ENCODE measurements at places on chromosomes 6 and 20.
A peak's percentile ranks its signal among the peaks of the same experiment; 100 is the strongest.

DNA sequence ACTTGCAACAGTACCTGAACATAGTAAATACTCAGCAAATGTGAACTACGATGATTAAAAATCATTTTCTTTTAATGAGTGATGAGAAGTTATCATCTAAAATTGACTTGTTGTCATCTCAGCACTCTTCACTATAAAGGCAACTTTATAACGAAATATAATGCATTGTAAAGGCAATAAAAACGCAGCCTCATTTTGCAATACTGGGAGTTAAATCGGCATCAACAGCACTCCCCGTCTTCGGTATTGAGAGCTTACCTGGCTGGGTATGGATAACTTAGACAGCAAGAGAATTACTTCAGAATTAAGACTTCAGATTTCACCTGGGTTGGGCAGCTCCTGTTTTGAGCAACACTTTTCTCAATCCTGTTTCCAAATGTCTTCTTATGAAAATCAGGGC lies 20.8 kb downstream of the NKX2-2 start:
- DNase-seq = no peak

- DNase-seq = no peak
Measured at GRCh38 chr6:158628542-158628941, 16.0 kb downstream of the DYNLT1 start.

GRCh38 chr6:137001299-137001976 lies 43.3 kb downstream of the IL20RA start:
- DNase-seq = no peak

- peak; percentile 46 for DNase-seq
Measured at GRCh38 chr6:37134396-37135191, 35.4 kb upstream of the PIM1 start.

DNA sequence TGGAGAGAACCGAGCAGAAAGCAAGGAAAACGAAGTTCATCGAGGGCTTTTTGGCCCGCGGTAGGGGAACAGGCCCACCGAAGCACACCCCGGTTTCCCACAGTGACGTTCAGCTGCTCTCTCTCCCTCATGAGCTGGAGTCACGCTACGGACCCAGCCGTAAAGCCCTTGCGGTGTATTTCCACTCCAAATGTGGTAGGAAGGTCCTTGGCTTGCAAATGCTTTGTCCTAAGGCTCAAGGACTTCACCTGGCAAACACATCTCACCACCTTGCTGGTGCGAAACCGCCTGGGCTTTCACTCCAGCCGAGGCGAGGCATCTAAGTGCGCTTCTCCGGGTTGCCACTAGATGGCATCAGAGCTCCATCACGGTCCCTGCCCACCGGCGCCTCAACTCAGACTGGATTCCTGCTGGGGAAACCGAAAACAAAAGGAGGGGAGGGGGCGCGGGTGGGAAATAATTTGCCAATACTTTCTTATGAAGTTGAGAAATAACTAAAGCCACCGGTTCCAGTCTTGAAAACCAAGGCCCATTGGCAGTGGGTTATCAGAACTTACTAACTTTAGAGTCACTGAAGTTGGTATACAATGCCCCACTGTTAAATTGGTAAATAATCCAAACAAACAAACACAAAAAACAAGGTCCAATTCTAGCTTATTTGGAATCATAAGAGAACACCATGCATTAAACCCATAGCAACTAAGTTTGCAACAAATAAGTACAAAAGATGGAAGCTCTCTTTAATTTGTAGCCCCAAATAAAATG lies 13.4 kb upstream of the FOXC1 start:
- peak; percentile 68 for DNase-seq

- DNase-seq = no peak
Measured at GRCh38 chr6:145729887-145730286, 5.4 kb downstream of the EPM2A start.

DNA sequence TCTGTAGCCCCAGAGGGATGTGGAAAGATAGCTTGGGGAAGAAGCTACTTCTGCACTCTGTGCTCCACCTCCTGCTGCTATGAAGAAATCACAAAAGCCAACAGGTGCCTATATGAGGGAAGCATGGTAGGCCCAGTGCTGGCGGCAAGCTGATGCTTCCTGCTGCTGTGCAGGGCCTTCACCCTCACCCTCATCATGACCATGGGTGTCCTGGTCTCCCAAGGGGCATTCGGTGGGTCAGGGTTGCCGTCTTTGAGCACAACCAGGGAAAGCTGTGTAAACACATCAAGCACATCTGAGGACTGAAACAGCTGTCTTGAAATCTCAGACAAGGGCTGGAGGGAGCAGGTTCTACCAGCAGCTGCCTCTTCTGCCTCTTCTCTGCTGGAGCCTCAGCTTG lies 184.0 kb downstream of the FNDC1 start:
- no peak for DNase-seq

DNA sequence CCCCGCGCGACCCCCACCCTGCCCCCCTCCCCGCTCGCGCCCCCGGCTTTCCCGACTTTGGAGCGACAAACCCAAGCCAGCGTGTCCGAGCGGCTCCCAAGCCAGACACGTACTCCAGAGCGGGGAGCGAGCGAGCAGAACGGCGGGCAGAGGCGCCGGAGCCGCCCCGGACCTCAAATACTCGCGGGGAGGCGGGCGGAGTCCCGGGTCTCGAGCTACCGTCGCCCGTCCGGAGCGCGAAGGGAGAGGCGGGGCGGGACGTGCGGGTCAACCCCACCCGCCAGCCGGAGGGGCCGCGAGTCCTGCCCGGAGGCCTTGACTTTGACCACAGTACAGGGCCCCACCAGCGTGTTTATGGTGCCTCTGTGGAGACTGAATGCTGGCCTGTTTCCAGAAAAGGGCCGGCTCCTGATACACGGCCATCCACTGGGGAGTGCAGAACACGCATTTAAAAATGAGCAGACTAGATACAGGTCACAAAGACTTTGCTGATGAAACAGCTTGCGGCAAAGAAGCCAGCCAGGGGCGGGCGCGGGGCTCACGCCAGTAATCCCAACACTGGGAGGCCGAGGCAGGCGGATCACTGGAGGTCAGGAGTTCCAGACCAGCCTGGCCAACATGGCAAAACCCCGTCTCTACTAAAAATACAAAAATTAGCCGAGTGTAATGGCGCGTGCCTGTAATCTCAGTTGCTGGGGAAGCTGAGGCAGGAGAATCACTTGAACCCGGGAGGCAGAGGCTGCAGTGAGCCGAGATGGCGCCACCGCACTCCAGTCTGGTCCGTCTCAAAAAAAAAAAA lies at the start of gene SERPINB6:
Gene SERPINB6, minus strand, starts transcription at position 148 of the 799 bp plus-strand sequence. CDS start 12,235 bp downstream, outside the sequence.
- peak; percentile 81 for DNase-seq

GRCh38 chr6:30150671-30151395 lies 10.2 kb downstream of the TRIM10 start:
- no peak for DNase-seq

- no peak for DNase-seq
Measured at GRCh38 chr20:4697831-4698221, 23.9 kb upstream of the PRND start.

- DNase-seq = no peak
Measured at GRCh38 chr6:43257367-43258145, 14.3 kb downstream of the TTBK1 start.

DNA sequence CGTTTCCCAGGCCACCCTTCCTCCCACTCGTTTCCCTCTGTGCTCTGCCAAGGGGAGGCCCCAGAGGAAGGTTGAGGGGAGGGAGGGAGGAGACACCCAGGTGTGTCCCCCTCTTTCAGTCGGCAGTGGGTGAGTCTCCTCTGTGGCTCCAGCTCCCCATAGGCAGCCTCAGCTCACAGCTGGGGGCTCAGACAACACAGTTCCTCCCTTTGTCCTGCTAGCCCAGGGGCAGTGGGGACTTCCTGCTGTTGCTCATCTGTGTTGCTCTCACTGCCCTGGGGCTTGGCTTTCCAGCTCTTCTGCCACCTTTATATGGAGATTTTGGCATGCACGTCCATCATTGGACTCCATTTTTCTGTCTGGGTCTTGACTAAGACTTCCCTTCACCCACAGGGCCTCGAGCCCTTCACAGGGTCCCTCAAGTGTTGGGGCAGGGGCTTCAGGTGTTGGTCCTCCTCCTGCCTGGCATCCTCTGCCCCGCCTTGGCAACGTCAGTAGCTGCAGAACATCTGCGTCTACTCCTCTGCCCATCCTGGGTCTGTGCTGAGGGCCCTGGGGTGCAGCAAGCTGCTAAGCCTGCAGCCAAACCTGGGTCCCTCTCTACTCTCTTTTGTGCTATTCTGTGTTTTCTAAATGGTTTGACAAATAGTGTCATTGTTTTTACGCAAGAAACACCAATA lies 190.6 kb upstream of the PMEPA1 start:
- DNase-seq = no peak

DNA sequence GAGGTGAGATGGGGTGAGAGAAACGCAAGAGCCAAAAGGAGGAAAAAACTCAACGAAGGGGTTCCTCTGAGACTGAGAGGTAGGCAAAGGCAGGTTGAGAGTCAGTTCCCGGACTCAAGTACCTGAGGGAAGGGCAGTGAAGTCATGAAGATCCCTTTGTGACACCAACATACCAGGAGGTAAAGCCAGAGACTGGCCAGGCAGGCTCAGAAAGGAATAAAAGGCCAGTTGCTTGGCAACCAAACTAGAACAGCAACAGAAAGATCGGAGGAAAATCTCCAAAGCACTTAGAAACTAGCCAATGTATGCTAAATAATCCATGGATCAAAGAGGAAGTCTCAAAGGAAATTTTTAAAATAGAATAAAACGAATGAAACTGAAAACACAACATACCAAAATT lies 209.8 kb upstream of the PROKR2 start:
- no peak for DNase-seq

- DNase-seq = no peak
Measured at GRCh38 chr20:60228255-60228654, 270.0 kb downstream of the CDH26 start.

GRCh38 chr6:106561686-106562405 lies 67.5 kb downstream of the RTN4IP1 start:
- DNase-seq = no peak

- DNase-seq = no peak
Measured at GRCh38 chr6:43457643-43458042, 2.3 kb upstream of the DLK2 start.

GRCh38 chr6:71239694-71240093 lies 48.9 kb upstream of the OGFRL1 start:
- DNase-seq = no peak

DNA sequence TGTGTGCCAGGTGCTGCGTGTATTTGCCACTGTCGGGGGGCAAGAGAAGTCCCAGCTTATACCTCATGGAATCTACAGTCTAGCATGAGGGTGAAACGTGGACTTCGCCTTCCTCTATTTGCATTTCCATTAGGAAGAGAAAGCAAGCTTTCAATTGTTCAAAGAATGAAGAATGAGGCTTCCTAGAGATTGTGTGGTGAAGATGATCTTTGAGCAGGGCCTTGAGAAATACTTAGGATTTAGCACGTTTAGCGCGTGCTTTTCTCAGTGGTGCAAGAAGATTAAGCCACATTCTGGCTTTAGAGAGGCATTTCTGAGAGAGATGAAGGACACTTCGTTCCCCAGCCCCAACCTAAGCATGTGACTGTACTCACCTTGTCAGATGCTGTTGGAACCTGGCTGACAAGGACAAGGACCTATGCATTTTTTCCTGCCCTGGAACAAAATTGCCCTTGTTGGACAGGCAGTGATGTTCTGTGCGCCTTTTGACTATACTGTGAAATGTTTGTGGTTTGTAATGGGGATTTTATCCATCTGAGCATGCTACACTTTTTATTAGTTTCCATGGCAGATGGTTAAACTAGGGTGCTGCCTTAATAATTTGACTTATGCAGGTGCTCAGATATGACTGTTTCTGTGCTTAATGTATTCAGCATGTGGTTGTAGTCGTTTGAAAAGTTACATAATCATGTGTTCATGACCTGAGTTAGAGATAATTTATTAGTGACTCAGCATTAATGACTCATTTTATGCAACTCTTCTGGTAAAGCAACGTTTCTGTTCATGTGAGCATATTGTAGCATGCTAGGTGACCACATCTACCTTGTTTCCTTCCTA lies 10.7 kb downstream of the TULP4 start:
- DNase-seq = peak; percentile 34

- no peak for DNase-seq
Measured at GRCh38 chr20:36070451-36070850, 84.1 kb upstream of the EPB41L1 start.

DNA sequence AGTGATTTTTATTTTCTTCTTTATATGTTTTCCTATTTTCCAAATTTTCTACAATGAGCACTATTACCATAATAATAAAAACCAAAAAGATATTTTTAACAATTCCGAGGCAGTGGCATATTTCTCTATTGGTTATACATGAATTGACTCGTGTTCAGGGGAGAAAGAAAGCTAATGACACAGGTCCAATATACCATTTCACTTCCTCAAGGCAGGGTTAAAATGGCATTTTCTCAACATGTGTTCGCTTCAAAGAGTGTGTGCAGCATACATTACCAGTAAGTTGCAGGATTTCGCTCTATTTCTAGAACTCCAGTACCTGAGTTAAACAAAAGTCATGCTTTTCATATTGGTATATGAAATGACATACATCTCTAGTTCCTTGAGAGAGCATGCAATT lies 35.1 kb upstream of the DTNBP1 start:
- DNase-seq = no peak

GRCh38 chr20:48187851-48188250 lies 402.6 kb upstream of the SULF2 start:
- no peak for DNase-seq

DNA sequence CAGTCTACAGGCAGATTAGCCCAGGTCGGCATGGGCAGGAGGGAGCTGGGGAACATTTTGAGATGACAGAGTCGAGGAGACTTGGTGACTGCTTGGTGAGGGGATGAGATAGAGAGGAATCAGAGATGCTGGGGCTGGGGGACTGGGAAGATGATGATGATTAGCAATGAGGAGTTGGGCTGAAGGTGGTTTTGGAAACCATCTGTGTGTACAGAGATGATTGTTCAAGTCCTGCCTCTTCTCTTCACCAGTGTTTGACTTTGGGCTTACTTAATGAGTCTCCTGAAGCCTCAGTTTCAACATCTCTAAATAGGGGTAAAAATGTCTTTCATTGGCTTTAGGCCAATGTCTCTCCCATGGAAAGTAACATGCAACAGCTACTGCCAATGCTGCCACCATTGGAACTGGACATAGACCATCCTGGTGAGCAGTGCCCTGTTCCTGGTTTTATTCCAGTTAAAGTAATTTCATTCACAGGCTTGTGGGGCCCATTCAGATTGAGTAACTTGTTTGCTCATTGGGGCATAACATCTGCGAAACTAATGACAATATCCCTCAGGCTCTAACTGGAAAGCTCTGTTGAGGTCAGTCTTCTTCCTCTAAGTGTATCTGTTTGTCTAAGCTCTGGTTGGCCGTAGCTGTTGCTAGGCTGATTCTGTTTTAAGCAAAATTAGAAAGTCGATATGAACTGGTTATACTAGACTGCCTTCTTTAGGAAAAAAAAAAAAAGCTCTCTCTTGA lies 99.1 kb downstream of the ARMC2 start:
- DNase-seq = peak; percentile 25

GRCh38 chr20:62350629-62351422 lies 16.3 kb downstream of the LAMA5 start:
- no peak for DNase-seq

GRCh38 chr20:43895235-43895634 lies 19.4 kb upstream of the TOX2 start:
- DNase-seq = no peak

DNA sequence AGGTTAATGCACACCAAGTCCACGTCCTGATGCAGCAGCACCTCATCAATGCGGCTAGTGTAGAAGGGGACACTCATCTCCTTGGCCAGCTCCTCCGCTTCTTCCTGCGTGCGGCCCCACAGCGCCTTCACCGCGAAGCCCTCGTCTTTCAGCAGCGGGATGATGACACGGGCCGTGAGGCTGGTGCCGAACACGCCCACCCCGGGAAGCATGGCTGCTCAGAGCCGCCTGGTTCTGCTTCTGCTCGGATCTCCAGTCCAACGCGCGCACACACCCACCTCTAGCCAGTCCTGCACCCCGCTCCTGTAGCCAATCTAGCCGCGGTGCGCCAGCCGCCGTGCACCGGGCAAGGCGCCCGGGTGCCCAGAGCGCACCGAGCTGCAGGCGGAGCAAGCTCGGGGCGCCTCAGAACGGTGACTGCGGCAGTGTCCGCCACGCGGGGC lies 700 bp downstream of the GFOD1 start:
- no peak for DNase-seq
